GDM1 (cell line): ENCODE measurements at places on chromosomes 11 and 22.

- DNase-seq, result no peak
Observed at GRCh38 chr22:22662095-22662494, 17.7 kb downstream of the GGTLC2 start.

DNA sequence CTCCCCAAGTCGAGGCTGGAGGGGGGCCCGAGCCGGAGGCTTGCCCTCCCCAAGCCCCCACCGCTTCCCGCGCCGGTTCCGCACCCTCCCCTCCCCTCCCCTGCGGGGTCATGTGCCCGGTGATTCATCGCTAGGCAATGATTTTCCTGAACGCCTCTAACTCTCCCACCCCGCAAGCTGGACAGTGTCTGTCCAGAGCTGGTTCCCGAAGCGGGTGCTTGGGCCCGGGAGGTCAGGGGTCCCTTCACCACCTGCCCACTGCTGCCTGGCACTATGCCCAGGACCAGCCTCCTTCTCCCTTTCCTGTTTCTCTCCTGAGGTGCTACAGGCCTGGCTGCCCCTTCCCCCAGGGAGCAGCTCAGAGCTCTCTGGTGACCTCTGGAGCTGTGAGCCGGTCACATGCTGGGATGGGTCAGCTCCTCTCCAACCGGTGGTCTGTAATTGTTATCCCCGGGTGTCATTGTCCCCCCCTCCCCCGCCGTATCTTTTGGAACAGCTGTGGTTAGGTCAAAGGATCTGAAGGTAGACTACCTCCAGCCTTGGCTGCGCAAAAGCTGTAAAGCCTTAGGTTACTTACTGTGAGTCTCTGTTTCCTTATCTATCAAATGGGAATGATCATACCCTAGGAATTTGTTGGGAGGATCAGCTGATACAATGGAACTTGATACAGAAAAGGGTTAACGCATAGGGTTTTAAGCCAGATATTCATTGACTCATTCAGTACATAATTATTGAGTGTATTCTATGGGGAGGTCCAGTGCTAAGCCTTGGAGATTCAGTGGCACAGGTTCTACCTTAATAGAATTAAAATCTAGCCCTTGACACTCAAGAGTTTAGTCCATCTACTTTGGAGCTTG lies 753 bp downstream of the STX3 start:
- no peak for DNase-seq

- no peak for DNase-seq
Observed at GRCh38 chr22:37001826-37002225, 17.4 kb downstream of the TST start.

GRCh38 chr11:40104941-40105550 lies 1354.4 kb downstream of the LRRC4C start:
- DNase-seq, result no peak

- no peak for DNase-seq
Observed at GRCh38 chr22:40612291-40612751, 24.2 kb downstream of the MRTFA start.

GRCh38 chr11:80627364-80627763 lies 1186.5 kb upstream of the TENM4 start:
- no peak for DNase-seq

DNA sequence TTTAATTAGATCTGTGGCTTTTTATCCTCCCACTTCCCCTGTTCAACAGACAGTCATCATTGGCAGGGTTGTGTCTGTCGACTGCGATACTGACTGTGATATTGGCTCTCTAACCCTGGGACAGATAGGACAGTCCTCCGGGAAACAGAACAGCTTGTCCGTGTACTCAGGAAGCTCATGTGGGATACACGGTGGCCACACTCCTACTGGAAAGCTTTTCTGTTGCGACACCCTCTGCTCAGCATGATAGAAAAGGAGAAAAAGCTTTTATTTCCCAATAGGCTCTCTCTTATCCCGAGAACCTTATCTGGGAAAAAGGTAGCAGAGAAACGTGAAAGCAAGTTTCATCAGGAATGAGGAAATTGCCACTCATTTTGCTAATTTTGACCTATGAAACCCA lies 60.4 kb upstream of the HSPA8 start:
- no peak for DNase-seq

- DNase-seq, result no peak
Observed at GRCh38 chr11:35142481-35143075, 3.6 kb downstream of the CD44 start.

GRCh38 chr11:68854273-68854958 lies 12.7 kb upstream of the CPT1A start:
- DNase-seq, result no peak

DNA sequence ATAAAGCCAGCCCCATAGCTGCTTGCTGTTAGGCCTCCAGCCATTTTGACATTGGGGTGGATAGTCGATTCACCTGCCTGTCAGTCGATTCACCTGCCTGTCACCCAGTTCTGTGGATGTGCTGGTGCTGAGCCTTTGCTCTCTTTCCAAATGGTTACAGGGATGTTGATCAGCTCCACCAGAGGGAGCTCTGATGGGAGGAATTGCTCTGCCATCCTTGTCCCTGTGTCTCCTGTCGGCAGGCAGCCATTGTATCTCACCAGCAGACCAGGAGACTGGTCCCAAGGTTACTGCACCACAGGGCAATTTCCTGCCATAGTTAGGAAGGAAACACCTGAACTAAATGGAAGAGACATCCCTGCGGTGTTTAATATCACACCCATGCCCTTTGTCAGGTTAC lies 6.1 kb downstream of the MPEG1 start:
- DNase-seq, result no peak

GRCh38 chr11:121356357-121356756 lies 63.8 kb downstream of the SC5D start:
- DNase-seq, result no peak

- no peak for DNase-seq
Observed at GRCh38 chr11:13073119-13073981, 64.2 kb downstream of the RASSF10 start.

- DNase-seq, result no peak
Observed at GRCh38 chr22:32005453-32005852, 37.6 kb upstream of the SLC5A1 start.

DNA sequence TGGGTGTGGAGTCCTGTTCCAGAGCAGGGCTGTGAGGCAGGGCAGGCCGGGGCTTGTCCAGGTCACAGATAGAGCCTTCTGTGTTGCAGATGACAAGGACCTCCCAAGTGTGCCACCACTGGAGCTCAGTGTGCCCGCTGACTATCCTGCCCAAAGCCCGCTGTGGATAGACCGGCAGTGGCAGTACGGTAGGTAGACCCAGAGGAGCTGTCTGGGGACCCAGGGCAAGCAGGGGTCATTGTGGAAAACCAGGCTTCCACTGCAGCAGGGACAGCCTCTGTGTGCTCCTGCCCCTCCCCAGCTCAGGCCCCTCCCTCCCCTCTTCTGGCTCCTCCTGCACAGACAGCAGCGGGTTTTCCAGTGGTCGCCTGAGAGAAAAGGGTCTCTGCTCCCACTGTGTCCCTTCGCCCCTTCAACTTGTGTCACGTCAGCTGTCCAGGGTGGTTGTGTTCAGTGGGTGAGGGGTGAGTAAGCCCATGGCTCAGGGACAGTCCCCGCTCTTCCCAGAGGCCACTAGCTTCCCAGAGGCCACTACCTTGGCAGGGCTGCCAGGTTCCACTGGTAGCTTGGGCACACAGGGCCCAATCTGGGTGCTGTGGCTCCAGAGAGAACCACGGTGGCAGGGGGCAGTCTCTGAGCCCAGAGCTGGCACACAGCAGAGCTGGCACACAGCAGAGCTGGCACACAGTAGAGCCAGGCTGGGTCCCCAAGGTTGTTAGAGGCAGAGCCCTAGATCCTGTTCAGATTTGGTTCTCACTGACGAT lies 78.4 kb downstream of the MED15 start:
- no peak for DNase-seq

GRCh38 chr11:129817534-129818051 lies 1.9 kb downstream of the TMEM45B start:
- no peak for DNase-seq

DNA sequence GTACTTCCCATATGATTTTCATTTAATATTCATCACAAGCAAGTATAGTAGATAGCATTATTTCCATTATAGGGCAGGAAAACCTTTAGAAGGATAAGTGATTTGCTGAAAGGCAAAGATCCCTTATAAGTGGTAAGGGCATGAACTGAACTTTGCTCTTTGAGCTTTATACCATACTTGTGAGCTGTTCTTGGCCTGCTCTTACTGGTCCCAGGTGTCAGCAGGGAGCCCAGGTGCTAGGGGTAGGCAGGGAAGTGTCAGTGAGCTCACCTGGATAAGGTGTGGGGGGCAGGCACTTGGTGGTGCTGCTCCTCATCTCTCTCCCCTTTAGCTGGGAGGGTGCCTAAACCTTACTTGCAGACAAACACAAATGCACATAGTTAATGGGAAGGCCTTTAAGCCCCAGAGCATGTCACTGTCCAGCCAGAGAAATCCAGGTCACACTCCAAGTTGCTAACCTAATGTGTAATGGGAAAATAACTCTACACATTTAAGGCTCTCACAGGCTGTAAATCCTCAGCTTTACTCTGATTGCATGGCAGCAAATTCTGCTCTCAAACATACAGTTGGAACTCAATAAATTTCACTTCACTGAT lies 114.4 kb downstream of the PLEKHA7 start:
- DNase-seq, result no peak

GRCh38 chr11:69353696-69354544 lies 60.0 kb downstream of the MYEOV start:
- DNase-seq, result no peak

DNA sequence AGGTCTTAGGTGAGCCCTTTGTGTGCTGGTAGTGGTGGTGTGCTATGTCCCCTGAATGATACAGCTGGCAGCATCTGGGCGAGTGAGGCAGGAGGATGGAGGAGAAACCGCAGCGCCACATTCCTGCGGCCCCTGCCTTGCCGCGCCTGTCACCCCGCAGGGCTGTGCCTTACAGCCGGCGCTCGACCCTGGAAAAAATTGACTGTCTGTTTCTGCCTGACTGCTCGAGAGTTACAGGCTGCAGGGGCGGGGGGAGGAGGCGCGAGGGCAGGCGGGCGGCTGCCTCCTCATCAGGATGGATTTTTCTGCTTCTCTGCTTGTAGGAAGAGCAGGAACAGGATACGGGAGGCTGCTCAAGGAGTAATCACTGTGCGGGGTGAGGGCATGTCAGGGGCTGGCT lies 443.4 kb downstream of the MIAT start:
- DNase-seq, result no peak

DNA sequence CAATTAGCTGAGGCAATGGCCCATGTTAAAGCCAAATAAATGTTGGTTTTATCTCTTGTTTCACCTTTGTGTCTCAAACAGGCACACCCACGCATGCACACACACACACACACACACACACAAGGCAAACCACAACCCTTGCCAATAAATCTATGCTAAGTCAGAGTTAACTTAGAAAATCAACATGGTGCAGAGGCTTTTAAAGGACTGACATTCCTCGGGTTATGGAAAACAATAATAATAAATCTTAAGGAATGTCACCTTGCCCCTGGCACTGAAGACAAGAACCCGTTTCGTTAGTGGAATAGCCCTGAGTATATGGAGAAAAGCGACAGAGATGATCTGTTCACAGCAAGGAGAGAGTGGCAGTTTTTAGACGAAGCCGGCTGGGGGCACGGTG lies 326.3 kb downstream of the NTM start:
- DNase-seq, result no peak

- DNase-seq, result peak; percentile 19
Observed at GRCh38 chr11:46003572-46003971, 81.1 kb downstream of the LARGE2 start.

DNA sequence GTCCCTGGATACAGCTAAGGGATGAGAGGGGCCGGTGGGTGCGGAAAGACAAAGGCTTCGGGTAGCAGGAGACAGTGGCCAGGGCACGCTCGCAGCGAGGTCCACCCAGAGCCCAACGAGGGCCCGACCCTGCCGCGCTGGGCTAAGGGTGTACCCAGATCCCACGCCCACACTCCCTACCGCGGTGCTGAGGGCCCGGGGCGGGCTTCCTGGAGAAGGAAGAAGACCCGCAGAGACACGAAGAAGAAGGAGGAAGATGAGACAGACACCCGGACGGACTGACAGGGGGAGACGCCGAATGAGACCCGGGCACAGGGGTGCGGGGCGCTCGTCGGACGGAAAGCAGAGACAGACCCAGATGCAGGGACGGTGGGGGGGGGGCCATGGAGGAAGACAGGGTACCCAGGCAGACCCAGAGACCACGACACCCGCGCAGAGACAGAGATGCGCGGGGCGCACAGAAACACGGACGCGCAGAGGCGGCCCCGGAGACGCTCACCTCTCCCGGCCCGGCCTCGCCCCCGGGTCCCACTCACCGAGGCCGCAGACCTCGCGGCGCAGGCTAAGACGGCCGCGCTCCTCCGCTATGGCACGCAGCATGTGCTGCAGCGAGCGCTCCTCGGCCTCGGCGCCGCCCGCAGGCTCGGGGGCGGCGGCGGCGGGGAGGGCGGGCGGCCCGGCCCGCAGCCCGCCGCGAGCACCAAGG lies 437 bp downstream of the KIAA0930 start:
- DNase-seq, result no peak
